CD4-positive, alpha-beta T cell treated with Interferon alpha-2 for 1 hour (primary cell): ENCODE measurements at places on chromosomes 2 and 18.

GRCh38 chr2:120654381-120655134, 81.1 kb upstream of the GLI2 start:
- DNase-seq: no peak

DNA sequence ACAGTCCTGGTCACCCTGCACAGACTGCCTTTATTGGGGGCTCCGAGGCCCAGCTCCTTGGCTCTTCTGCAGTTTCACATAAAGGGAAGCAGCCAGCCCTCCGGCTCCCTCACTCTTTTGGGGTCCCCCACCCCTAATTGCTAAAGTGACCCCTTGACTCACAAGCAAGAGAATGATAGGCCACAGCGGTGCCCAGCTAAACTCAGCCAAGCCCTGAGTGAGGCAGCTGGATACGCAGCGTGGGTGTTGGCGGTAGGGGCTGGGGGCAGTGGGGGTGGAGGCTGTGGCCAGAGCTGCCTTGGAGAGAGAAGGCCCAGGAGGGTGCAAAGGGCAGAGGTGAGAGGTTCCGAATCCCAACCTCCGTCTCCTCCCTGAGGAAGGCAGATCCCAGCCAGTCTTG, 25.5 kb upstream of the ALPP start:
- no peak for DNase-seq

GRCh38 chr2:217723981-217724380, 278.8 kb downstream of the TNS1 start:
- DNase-seq: no peak

DNA sequence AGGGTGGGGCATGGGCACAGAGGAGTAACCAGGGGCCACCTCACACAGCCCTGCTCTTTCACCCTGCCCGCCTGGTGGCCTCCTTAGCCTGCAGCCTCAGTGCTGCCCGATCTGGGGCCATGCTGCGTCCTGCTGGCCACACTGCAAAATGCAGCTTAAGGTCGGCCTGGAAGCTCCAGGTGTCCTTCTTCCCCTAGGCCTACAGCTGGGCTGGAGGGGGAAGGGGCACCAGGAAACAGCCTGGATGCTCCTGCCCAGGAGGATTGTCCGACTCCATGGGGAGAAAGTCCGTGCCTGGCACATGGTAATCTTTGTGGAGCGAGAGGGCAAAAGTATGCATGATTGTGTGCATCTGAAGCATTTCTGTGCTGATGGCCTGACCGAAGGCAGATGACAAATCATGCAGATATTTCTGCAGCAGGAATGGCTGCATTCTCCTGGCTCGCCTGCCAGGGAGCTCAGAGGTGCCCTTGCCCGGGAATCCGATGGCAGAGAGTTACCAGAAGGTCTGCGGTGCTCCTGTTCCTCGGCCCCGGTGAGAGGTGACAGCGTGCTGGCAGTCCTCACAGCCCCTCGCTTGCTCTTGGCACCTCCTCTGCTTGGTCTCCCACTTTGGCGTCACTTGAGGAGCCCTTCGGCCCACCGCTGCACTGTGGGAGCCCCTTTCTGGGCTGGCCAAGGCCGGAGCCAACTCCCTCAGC, 12.8 kb upstream of the ALPP start:
- peak; percentile 15 for DNase-seq

DNA sequence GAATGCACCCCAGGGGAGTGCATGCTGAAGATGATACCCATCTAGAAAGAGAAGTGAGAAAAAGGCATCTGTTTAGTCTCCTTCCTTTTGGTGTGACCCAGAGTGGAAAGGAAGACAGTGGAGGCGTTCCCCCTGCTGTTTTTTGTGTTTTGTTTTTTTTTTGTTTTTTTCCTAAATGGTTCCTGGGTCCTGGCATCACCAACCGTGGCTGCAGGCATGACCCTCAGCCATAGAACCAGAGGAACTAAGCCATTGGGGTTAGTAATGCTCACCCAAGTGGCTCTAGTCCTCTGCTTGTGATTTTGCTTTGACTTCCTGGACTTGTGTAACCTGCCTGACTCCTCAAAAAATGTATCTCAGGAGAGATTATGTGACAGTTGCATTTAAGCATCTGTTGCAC, 451.3 kb downstream of the DCC start:
- no peak for DNase-seq

GRCh38 chr2:169862816-169863215, 35.6 kb downstream of the UBR3 start:
- DNase-seq: no peak

DNA sequence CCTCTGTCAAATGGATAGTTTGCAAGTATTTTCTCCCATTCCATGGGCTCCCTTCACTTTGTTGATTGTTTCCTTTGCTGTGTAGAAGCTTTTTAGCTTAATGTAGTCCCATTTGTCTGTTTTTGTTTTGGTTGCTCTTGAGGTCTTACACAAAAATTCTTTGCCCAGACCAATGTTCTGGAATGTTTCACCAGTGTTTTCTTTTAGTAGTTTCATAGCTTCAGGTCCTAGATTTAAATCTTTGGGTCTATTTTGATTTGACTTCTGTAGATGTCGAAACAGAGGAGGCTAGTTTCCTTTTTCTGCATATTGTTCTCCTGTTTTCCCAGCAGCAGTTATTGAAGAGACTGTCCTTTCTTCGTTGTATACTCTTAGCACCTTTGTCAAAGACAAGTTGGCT, 351.6 kb downstream of the PTPRM start:
- no peak for DNase-seq

GRCh38 chr18:48011926-48012465, 81.5 kb upstream of the SMAD2 start:
- DNase-seq: no peak

DNA sequence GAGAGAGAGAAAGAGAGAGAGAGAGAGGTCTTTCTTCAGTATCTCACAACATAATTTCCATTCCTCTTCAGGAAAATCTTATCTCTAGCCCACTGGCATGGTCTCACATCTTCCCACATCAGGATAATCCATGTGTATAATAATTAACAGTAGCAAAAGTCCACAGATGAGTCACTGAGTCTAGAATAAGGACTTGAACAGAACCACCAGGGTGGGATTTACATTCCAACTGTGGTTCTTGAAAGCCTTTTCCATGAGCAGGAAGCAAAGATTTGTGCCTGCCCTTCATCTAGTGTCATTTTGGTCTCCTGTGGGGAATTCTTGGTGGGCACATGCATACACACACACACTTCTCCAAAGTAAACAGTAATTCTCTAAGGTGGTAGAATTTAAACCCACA, 107.1 kb upstream of the TCF4 start:
- no peak for DNase-seq

DNA sequence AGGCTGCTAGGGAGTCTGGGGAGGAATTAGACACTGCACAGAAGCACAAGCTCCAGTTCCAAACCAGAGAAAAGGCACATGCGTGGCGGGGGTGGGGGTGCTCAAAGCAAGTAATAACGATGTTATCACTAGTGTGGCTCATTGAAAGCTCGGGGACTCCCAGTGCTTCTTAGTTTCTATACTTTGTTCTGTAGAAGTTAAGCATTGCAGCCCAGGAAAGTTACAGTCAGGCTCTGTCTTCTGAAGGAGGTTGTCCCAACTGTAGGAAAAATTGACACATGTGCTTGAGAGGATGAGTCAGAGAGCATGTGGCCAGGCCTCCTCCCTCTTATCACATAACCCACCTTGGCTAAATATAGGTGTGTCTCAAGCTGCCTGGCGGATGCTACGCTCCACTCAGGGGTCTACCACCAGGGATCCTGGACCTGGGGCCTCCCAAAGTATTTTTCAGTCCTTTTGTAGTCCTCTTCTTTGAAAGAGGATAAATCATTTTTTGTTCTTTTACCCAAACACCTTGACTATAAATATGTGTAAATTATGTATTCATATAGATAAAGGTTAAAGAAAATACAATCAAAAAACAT, 3.8 kb downstream of the GALNT5 start:
- DNase-seq: no peak

DNA sequence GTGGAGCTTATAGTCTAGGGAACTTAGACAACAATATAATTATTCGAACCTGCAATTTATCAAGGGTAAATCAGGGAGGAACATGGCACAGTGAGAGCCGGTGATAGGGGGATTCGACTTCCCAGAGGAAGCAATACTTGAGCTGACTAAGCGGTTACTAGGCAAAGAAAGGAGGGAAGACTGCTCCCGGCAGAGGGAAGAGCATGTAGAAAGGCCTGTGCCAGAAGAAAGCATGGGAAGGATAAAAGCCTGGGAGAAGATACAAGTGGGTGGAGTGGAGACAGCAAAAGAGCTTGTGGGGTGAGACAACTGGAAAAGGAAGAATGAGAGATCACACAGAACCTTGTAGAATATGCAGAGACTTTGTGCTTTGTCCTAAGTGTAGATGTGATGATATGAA, 93.3 kb downstream of the MARCHF4 start:
- no peak for DNase-seq

DNA sequence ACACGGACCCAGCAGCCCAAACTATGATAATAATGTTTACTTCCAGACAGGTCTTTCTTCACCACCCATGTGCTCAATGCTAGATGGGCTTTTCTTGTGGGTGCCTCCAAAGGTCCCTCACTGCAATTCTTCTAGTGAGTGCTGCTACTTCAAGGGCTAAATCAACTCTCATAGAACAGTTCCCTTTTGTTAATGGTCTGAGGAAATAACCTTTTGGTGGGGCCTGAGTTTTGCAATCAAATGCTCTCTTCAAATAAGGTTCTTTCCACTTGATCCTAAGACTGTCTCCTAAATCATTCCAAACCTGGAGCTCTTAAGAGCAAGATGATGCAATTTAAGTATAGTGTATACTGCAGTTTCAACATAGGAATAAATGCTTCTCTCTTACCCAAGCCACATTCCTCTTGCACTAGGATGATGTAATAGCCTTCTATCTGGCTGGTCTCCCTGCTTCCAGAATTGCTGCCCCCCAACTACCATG, 6.0 kb downstream of the NEMP2 start:
- DNase-seq: no peak

DNA sequence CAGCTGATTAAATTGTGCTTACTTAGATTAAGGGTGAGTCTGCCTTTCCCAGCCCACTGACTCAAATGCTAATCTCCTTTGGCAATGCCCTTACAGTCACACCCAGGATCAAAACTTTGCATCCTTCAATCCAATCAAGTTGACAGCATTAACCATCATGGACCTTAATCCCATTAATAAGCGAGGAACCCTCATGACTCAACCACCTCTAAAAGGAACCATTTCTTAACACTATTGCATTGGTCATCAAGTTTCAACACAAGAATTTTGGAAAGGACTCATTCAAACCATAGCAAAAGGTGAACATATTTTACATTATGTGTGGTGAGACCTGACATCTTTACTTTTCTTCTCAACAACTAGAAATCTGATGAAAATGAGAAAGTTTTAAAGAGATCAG, 187.0 kb downstream of the OSR1 start:
- no peak for DNase-seq

- no peak for DNase-seq
Measured at GRCh38 chr2:235468978-235469655, 24.7 kb upstream of the AGAP1 start.

- no peak for DNase-seq
Measured at GRCh38 chr18:49997558-49997957, 184.2 kb upstream of the ACAA2 start.

GRCh38 chr2:148596018-148596417, 48.5 kb upstream of the EPC2 start:
- DNase-seq: no peak

DNA sequence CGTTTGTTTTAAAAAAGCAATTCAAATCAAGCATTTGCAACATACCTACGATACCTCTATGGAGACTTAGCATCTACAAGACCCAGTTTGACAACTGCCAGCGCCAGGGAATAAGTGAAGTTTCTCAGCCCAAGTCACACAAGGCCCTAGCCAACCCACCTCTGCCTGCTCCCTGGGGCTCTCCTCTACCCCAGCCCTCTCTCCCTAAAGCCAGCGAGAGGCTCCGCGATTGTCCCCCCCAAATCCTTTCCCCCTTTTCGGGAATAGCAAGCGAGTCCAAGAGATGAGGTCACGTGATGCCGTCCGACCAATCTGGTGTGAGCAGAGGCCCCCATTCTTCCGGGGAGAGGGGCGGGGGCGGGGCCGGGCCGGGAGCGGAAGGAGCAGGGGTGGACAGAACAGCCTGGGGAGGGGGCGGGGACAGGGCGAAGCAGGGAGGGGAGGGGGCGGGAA, 102.2 kb upstream of the RAB6C start:
- peak; percentile 90 for DNase-seq

GRCh38 chr2:206336861-206337260, 62.4 kb downstream of the ZDBF2 start:
- no peak for DNase-seq

DNA sequence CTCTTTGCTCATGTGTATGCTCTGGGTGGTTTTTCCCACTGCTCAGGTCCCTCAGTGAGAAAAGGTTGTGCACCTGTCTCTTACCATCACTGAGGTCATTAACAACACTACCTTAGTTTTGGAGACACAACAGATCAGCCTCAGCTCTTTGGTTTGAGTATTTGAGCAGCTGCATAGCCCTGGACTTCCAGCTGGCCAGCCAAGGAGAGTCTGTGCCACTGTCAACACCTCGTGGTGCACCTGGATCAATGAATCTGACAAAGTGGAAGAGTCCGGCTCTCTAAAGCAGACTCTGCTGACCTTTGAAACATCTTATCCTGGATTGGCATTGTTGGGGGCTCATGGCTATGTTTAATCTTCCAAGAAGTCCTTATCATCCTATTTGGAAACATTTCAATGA, 30.0 kb downstream of the SERPINB8 start:
- DNase-seq: no peak
